ENCODE measurements at places on chromosomes 5 and 9. TPM values are rescaled to one million over a fixed set of nuclear protein-coding genes. Genes with fewer than 3 reads are reported as not detected.

Gene SPINK6
- total RNA-seq, result not detected

Gene NMRK1
- total RNA-seq, result 28.6 TPM

Gene PRDM9
- not detected for total RNA-seq

Gene CER1
- total RNA-seq, result not detected

Gene MARCOL
- not detected for total RNA-seq

Gene RNF208
- total RNA-seq, result 0.19 TPM

Gene KCNN2
- total RNA-seq, result 0.54 TPM

Gene FAM153A
- 0.28 TPM for total RNA-seq

Gene TEX48
- total RNA-seq, result not detected
